ENCODE measurements at places on chromosomes 11 and 22. TPM values are rescaled to one million over a fixed set of nuclear protein-coding genes. Genes with fewer than 3 reads are reported as not detected.

GRCh38 chr22:23124611-23125511, 16.9 kb downstream of the RSPH14 start:
- no peaks in the 10 kb centered on the region for H3K36me3 ChIP-seq
- H3K4me3 ChIP-seq, result no peak overlapping the region
- H3K4me1 ChIP-seq, result peaks cover 9% of the 10 kb centered on the region
- H3K27me3 ChIP-seq, result peaks cover 3% of the 10 kb centered on the region

GRCh38 chr11:62863687-62864335, 16.9 kb upstream of the SLC3A2 start:
- H3K27me3 ChIP-seq, result no peaks in the 10 kb centered on the region
- H3K27ac ChIP-seq, result peak overlapping the region; percentile 40
- peaks cover 7% of the 10 kb centered on the region for H3K4me1 ChIP-seq
- DNase-seq, result no peak
- H3K4me3 ChIP-seq, result no peak overlapping the region

The SLC22A25 gene
- not detected for polyA plus RNA-seq

The FXYD6 gene
- not detected for polyA plus RNA-seq

GRCh38 chr11:93589347-93589746, 46.2 kb upstream of the SMCO4 start:
- H3K4me1 ChIP-seq, result no peaks in the 10 kb centered on the region
- H3K4me3 ChIP-seq, result no peak overlapping the region
- H3K27ac ChIP-seq, result no peak overlapping the region
- peaks cover 3% of the 10 kb centered on the region for H3K27me3 ChIP-seq

All from immature natural killer cell (primary cell).